ENCODE measurements at places on chromosomes 7 and 10.

DNA sequence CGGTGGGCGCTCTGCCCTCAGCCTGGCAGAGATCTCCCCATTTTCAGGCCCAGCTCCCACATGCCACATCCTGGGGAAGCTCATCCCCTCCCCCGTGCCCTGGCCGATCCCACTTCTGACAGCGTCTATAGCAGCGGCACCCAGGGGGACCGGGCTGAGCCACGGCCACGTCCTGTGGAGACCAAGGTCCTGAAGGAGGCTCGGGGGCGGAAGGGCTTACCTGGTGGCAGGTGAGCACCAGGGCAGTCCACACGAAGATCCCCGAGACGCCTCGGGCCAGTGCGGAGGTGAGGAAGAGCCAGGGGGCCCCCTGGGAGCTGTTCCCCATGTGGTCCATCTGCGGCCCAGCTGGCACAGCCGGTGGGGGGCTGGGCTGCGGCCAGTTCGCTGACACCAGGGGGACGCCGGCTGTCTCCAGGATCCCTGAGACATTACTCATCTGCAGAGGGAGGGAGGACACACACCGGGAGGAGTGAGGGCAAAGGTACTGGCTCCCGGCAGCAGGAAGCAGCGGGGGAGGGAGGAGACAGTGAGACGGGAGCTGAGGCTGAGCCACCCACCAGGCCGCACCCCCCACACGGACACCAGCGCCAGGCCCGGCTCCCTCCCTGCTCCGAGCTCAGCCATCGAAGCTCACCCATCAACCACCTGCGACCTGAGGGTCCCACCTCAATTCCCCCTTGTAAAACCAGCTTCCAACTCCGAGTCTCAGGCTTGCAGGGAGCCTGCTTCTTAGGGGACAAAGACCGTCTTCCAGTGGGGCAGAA lies 776 bp downstream of the TMEM184A start:
- no peak for DNase-seq

DNA sequence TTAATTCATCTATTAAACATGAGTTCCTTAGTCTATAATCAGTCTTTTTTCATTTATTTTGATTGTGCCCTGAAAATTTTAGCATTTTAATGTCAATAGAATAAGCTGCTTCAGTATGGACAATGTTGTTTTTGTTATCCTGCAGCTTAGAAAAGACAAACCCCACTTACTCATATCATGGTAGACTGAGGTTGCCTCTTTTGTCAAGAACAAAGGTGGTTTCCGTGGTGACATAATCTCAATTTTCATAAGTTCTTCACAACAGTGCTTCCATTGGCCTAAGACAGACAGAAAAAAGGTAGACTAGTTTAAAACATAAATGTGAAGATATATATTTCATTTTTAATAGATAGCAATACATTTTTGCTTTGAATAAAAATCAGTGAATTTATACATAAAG lies 69.1 kb downstream of the RTKN2 start:
- DNase-seq, result no peak

DNA sequence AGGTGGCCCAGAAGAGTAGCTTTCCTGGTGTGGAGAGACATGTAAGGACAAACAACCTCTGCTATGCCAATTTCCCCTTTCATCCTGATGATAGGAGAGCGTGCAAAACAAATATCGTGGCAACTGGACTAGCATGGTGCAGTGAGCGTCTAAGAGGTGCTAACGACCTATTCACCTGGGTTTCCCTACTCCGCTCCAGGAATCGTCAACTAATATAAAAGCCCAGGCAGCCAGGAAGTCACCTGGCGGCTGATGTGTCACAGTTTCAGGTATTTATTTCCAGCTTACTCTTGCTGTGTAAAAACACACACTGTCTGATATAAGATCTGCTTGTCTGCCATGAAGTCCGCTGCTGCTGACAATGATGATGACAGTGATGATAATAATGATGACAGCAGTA lies 56.5 kb upstream of the EFCAB10 start:
- no peak for DNase-seq

- DNase-seq, result no peak
These were observed 35.4 kb upstream of the ZNF107 start for GRCh38 chr7:64630496-64630895.

DNA sequence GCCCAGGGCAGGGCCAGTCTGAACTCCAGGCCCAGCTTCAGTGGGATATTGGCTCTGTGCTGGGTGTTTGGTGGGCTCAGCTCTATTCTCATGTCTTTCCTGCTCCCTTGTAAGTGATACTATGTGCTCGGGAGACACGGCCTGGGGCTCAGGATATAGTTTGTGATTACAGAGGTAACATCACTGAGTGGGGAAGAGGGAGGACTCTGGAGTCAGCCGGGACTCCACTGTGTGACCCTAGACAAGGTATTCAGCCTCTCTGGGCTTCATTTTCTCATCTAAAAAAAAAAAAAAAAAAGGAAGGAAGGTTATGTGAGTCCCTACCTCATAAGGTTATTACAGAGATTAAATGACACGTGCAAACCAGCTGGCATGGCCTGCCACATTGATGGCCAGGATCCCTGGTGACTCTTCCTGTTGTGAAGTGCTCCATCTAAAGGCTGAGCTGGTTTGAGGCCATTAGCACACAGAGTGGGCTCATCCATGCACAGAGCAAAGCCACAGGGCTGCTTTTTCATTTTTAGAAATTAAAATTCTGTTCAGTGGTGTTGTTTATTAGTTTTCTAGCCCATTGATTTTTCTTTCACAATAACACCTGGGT lies 15.7 kb downstream of the SLC13A4 start:
- no peak for DNase-seq

GRCh38 chr7:150927157-150927955 lies 50.8 kb downstream of the KCNH2 start:
- DNase-seq, result no peak

- no peak for DNase-seq
These were observed 35.1 kb downstream of the LANCL2 start for GRCh38 chr7:55400191-55400590.

DNA sequence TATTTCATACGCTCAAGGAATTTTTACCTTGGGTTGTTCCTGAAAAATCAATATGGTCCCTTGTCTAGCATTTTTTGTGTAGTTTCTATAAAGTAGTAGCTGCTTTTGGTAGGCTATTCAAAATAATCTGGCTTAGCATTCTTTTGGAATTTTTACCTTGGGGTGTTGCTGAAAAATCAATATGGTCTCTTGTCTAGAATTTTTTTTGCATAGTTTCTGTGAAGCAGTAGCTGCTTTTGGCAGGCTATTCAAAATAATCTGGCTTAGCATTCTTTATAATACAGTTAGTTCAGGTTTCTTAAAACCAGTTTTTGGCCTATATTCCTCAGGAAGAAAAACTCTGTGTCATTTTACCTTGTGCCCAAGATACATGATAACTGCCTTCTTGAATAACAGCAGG lies 301.9 kb downstream of the SUGCT start:
- no peak for DNase-seq

DNA sequence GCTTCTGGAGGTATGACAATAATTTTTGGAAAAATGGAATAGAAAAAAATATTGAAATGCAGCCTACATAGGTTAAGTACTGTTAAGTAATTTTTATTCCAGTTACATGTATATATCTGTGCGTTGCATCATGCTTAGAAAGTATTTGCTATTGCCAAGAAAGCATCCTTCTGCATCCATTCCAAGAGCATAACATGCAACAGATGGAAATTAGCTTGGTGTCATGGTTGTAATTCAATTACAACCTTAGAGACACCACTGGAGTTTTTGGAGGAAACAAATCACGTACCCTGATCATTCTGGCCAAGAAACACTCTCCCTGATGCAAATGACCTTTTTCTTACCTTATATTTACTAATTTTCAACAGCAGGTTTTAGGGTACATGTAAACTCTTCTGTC lies 1.7 kb downstream of the AKR1B1 start:
- DNase-seq, result no peak

GRCh38 chr7:80129785-80130184 lies 4.8 kb upstream of the GNAI1 start:
- DNase-seq, result no peak

DNA sequence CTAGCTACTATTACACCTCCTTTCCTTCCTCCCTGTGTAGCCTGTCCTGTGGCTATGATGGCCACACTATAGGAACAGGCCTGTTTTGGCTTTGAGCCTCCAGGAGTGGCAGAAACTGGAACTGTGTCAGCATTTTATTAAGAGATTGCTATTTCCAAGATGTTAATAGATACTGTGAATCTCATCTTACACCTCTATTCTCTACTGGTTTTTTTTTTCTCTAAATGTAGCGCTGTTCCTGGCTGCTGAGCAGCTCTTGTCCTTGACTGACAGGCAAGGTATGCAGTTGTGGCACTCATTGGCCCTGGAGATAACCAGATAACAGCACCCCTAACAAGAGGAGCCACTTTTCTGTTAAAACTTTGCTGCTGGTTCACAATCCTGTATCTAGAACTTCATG lies 119.5 kb downstream of the EXOC4 start:
- DNase-seq, result no peak

- no peak for DNase-seq
These were observed 31.7 kb upstream of the INSIG1 start for GRCh38 chr7:155265961-155266360.

DNA sequence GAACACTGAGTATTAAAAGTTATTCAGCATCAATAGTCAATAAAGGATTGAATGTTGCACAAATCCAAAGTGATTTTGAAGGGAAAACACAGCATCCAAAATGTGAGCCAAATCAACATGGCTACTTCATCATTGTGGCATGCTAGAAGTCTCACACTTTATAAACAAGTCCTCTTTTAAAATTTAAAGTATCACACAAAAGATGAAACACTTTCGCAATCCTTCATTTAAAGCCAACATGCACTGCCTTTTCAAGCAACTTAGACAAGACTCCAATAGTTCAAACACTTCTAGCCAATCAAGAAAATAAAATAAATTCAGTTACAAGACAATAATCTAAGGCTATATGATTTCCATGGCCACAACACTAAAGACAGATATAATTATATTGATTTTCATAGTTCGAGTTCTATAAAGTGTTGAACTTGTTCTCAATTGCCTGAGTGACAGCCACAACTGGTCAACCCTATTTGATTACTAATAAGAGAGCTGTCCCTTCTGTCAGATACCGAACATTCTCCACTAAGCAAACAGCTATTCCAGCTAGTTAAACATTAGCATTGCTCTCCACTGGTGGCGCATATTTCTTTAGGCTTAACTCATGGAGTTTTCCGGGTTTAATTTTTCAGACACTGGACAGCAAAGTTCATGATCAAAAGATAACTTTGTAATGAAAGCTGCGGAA lies 8.3 kb downstream of the EBF3 start:
- no peak for DNase-seq

GRCh38 chr10:50554995-50555568 lies 68.7 kb downstream of the SGMS1 start:
- DNase-seq, result no peak

- no peak for DNase-seq
These were observed 107.8 kb upstream of the PPP1R3A start for GRCh38 chr7:114026486-114027089.

DNA sequence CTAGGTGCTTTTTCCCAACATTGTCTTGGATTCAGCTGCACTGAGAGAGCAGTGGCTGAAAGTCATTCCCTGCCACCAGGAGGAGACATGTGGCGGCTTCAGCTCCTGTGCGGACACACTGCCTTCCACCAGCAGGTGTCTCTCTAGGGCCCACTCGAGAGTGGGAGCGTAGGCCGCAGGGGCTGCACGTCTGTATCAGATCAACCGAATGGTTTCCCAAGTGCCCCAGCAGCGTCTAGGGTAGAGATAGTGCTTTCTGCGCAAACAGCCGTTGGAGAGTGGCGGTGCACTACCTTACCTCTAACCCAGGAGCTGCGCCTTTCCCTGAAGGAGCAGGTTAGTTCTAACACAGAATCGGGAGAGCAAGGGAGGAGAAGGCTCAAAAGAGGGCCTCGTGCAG lies 31.7 kb downstream of the PAPOLB start:
- DNase-seq, result no peak

- no peak for DNase-seq
These were observed 177.2 kb upstream of the INHBA start for GRCh38 chr7:41880107-41880506.

- no peak for DNase-seq
These were observed 114.0 kb upstream of the COBL start for GRCh38 chr7:51430480-51431086.

DNA sequence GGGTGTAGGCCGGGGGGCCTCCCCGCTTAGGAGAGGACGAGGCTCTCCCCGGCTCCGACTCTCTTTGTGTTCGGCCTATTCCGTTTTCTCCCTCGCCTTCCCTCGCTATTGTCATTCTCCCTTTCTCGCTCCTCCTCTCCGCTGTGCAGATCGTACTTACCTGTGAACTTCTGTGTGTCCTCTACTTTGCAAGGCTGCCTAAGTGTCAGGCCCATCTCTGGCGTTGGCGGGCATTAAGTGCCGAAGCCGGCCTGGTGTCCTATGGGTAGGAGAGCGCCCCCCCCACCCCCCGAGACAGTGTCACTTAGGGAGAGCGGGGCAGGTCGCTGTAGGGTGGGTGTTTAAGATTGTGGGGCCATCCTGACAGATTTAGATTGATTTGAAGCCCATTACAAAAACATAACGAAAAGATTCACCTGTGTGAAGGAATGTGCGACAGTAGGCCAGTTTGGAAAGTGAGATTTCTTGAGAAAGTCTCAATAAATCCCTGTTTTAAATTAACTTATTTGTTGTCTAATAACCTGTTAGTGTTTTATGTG lies 579 bp downstream of the RBM33 start:
- DNase-seq, result peak; percentile 55

DNA sequence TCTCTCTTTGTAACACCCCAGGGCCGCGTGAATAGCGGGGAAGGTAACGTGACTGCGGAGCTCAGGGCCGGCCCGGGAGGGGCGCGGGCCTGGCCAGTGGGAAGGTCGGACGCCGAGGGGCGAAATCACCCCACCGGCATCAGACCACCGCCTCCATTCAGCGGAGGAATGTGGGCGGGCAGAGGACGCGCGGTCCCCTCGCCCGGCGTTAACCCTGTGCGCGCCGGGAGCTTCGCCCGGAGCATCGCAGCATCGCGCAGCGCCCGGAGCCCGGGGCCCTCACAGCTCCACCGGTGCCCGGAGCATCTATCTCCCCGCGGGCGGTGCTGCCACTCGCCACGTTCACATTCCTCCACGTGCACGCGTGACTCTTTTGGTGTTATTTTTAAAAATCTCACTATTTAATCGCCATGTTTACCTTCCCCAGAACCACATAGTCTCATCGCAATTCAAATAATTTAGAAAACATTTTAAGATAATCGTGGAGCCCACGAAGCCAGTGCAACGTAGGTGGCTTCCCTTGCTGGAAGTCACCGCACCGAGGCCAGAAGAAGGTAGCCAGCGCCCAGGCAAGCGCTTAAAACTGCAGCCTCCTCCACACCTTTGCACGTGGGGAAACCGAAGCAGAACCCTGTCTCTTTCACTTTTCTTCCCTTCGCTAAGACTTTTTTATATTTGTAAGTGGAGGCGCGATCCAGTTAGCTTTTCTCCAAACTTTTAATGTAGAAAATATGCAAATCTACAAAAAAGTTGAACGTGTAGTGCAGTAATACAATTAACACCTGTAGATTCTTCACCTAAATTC lies 21.8 kb downstream of the FGFBP3 start:
- DNase-seq, result peak; percentile 17

DNA sequence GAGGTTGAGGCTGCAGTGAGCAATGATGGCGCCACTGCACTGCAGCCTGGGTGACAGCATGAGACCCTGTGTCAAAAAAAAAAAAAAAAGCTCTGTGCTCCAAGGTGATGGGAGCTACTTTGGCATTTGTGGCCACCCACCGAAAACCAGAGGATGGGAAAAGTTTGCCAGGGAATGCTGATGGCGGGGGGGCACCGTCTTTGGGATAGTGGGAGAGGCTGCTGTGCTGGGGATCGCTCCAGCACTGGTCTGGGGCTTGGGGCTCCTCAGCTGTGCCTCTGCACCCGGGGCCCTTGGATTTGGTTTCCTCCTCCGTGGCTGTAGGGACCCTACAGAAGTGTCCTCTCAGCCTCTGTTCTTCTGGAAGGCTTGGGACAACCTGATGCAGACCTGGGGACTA lies 11.7 kb upstream of the RAMP3 start:
- DNase-seq, result no peak

GRCh38 chr7:156999958-157000726 lies 10.3 kb downstream of the MNX1 start:
- DNase-seq, result no peak

Data from activated naive CD4-positive, alpha-beta T cell (primary cell).